ENCODE measurements at places on chromosomes 1 and 21. TPM values are rescaled to one million over a fixed set of nuclear protein-coding genes. Genes with fewer than 3 reads are reported as not detected.

Gene HMCN1
- polyA plus RNA-seq: 2.3 TPM

GRCh38 chr1:103106426-103107341, 1.6 kb downstream of the COL11A1 start:
- DNase-seq: peak; percentile 63

DNA sequence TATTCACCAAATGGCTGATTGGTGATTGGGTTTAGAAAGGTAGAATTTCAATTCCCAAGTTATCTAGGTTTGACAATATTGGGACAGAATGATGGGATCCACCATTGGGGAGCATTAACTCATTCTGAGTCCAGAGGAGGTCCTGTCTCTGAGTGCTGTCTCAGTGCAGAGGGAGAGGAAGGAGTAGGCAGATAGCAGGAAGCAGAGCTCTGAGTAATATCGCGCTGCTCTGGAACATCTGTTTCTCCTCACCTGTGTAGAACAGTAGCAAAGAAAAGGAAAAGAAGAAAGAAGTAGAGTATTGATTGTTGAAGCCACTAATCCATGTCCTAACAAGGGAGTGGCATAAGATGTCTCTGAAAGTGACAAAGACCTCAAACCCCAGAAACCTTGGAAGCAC, 1657.8 kb downstream of the MRPL39 start:
- DNase-seq: no peak

- no peak for DNase-seq
These were observed 152.2 kb upstream of the C1orf105 start for GRCh38 chr1:172268237-172268636.

- no peak for DNase-seq
These were observed 414.6 kb upstream of the PTBP2 start for GRCh38 chr1:96306809-96307560.
